ENCODE measurements at places on chromosomes 11 and 22.

GRCh38 chr11:21635394-21636145, 557.3 kb upstream of the ANO5 start:
- DNase-seq = no peak

DNA sequence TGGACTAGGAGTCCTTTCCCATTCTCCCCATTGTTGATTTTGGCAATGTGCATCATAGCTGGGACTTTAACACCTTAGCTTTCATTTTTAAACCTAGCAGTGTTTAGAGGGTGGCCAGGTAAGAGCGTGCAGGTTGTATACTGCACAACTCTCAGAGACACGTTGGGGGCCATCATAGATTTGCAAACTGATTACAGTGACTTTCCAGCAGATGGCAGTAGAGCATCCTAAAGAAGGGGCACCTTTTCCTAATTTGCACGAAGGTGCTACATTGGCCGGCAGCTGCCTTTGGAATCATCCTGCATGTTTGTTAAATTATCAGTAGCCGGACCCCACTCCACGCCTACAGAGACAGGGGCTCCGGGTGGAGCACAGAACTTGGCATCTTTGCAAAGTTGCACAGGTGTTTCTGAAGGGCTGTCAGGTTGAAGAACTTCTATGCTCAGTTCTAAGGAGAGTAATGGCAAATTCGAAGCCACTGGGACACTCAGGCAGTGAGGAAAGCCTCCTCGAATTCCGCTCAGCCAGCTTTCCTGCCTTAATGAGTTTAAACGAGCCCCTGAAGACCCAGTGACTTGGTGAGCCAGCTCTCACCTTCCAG, 7.7 kb downstream of the LHFPL7 start:
- no peak for DNase-seq

DNA sequence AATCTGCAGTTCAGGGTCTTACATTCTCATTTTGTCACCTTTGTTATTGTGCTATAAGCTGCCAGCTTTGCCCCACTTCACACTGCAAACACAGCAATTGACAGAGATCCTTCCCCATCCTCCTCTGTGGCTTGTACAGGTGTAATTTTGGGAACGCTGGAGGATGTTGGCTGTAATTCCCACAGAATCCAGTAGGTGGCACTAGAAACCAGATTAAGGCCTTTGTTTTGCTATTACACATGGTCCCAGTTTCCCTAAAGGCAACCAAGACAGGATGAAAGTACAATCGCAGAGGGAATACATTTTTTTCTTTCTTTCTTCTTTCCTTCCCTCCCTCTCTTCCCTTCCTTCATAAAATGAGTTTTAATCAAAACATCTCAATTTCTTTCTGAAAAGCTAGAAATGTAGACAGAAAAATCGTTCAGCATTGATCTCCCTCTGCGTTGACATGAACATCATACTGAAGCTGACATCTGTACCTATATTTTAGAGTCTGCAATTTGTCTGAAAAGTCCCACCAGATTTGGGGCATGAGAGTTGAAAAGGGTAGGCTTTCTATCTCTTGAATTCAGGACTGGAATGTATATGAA, 21.3 kb upstream of the NELL1 start:
- DNase-seq = no peak

DNA sequence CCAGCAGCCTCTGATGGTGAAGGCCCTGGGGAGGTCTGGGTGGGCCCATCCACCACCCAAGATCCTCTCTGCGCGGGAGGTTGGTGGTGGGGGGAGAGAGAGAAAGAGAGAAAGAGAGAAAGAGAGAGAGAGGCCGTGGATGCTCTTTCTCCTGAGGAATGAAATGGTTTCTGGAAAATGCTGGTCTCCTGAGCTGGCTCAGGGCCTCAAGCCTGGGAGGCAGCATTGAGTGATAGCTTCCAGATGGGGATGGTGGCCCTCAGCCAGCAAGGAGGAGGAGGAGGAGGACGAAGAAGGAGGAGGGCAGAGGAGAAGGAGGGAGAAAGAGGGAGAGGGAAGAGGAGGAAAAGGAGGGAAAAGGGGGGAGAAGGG, 4.6 kb downstream of the TSPAN32 start:
- no peak for DNase-seq

GRCh38 chr22:39239561-39240423, 5.0 kb downstream of the PDGFB start:
- DNase-seq = no peak

- DNase-seq = no peak
Observed at GRCh38 chr11:10268746-10269488, 25.1 kb downstream of the SBF2 start.

GRCh38 chr11:72702096-72702495, 27.9 kb upstream of the PDE2A start:
- DNase-seq = no peak

GRCh38 chr11:111582163-111582562, 20.1 kb upstream of the SIK2 start:
- no peak for DNase-seq

- DNase-seq = no peak
Observed at GRCh38 chr11:21072558-21072957, 403.2 kb downstream of the NELL1 start.

- no peak for DNase-seq
Observed at GRCh38 chr11:16040151-16040550, 316.2 kb downstream of the SOX6 start.

DNA sequence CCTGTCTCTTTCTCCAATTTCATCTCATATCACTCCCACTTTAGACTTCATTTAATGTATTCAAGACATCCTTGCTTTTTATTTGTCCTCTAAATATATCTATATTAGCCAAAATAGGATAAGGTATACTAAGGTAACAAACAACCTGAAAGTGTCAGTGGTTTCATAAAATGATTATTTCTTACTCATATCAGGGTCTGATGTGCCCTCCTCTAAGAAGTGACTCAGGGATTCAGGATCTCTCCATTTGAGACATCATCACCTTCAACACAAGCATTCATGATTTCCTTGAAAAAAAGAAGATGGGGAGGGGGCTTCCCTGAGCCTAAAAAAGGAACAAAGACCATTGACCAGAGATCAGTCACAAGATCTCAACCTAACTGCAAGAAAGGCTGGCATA, 131.4 kb upstream of the POU2AF2 start:
- DNase-seq = no peak

DNA sequence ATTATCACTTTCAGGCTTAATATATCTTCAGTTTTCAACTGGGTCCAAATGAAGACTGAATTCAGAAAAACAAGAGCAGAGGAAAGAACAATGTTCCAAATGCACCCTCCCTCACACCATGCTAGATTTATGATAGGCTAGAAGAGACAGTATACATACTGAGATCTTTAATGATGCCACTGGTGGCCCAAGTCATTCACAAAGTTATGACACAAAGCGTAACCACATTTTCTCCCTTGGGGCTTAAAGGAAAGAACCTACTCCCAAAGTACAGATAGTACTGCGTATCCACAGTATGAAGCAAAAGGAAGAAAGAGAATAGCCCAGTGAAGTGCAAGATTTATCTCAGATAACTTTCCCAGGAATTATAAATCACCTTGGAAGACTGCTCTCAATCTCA, 10.9 kb upstream of the SOX6 start:
- DNase-seq = no peak

DNA sequence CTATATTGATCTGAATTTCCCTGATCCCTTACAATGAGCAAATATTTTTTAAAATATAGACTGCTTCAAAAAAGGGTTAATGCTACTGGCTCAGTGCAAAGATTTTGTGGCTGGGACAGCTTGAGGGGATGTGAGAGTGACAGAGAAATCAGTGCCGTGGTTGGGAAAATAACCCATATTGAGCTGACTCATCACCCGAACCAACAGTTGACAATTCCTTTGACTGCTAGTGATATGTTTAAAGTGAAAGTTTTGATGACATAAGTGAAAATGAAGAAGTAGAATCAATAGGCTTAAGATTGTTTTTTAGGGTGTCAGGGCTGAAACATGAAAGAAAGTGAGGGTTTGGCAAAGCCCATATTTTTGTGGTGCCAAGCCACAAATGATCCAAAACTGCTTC, 257.1 kb upstream of the TENM4 start:
- DNase-seq = no peak

GRCh38 chr11:68051191-68052136, 12.6 kb downstream of the TCIRG1 start:
- DNase-seq = no peak

DNA sequence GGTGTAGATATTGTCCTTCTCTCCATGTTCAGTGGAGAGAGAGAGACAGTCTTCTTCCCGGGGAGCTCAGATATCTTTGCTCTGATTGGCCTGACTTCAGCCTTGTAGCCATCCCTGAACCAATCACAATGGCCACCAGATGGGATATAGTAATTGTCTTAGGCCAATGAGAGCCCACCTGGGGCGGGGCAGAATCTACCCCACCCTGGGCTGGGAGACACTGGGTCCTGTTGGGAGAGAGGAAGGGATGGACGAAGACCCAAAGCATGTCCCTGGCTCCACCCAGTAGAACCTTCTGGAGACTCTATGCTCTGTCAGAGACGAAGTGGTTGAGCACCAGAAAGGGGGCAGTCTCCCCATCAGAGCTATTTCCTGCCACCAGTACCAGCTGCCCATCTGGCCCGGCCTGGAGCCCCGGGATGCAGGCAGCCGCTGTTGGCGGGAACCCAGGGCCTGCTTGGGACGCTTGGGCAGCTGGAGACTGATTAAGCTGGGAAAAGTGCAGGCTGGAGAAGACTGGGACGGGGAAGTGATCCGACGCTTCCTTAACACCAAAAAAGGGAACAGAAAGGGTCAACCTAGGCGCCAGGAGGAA, 31.6 kb upstream of the CBX7 start:
- no peak for DNase-seq

DNA sequence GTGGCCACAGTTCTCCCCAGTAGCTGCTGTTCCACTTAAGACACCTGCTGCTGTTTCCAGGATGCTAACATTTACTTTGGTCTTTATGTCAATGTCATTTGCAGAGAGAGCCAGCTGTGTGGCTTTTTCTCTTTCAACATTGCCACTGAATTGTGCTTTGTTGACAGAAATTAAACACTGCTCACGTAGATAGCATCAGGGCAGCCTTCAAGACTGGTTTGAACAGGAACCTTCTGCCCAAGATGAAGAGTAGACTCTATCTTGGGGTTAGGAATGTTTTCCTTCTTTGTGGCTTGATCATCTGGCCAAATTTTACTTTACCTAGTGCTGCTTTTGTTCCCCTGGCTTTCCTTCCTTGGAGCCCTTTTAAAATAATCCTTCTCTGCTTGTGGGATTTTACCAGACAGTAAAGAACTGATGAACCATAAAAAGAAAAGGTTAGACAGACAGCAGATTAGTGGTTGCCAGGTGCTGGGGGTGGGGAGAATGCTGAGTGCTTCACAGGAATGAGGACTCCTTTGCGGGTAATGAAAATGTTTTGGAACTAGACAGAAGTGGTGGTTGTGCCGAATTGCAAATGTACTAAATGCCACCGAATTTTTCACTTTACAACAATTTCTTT, 22.7 kb upstream of the XBP1 start:
- no peak for DNase-seq

DNA sequence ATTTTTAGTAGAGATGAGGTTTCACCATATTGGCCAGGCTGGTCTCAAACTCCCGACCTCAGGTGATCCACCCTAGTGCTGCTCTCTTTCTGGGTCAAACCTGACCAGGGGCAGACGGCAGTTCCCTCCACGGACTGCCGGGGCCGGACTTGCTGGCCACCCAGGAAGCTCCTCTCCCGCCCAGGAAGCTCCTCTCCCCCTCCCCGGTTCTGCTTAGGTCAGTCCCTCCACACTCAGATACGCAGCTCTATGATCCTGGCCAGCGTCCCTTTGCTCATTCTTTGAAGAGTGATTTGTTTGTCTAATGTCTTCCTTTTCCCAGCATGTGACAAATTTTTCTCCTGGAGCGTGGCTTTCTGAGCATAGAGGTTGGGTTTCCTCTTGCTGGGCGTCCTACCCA, 125.3 kb upstream of the B3GAT1 start:
- DNase-seq = no peak

- no peak for DNase-seq
Observed at GRCh38 chr11:47917599-47918369, 62.6 kb upstream of the PTPRJ start.

DNA sequence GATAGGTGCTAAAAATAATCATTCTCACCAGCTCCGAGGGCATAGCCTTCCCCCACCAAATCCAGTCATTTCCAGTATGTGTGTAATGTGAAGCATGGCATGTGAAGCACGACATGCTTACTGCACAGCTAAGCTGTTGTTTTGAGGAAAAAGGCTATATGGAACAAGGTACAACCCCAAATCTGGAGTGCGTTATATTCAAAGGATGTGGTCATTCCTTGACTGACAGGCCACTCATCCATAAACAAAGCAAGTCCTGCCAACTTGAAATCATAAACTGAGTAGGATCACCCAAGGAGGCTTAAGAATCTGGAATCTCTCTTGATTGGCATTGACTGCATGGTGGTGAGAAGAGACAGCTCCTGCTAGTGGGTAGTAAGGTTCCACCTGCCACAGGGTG, 3.7 kb downstream of the MAP6 start:
- DNase-seq = no peak

DNA sequence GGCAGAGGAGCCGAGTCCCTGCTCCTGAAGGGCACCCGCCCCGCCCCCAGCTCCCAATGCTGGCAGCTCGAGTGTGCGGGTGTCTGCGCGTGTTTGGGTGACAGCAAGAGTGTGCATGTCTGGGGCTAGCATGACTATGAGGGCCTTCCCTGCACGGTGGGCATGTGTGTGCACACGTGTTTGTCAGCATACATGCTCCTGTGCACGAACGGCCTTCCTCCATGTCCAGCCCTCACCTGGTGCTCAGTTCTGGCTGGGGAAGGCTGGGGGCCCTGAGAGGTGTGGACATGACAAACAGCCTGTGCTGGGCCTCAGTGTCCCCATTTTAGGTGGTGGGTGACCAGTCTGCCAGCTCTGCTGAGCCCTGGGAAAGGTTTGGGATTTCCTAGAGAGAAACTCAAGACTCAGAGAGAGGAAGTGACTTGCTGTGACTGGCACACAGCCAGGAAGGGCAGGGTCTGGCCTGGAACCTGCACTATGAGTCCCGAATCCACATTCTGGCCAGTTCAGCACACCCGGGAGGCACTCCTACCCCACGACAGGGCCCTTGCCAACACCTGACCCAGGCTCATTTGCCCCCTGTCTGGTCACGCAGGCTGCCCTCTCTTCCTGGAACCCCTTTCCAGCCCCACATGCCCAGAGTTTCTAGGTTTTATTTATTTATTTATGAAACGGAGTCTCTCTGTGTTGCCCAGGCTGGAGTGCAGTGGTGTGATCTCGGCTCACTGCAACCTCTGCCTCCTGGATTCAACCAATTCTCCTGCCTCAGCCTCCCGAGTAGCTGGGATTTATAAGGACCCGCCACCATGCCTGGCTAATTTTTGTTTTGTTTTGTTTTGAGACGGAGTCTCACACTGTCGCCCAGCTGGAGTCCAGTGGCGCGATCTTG, 3.3 kb upstream of the SHISA8 start:
- no peak for DNase-seq

DNA sequence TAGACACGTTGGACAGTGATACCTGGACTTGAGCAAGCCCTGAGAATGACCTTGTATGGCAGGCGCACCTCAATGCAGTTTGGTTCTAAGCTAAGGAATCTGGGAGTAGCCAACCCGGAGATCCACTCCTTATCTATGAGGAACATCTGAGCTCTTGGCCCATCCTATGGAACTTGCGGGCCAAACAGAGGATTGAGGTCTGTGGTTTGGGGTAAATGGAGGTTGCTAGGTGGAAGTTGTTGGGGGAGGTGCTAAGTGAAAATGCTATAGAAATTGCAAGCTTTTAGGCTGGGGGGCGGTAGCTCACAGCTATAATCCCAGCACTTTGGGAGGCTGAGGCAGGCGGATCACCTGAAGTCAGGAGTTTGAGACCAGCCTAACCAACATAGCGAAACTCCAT, 8.9 kb downstream of the GDPD5 start:
- DNase-seq = no peak
